ENCODE measurements at places on chromosomes 6 and 20. TPM values are rescaled to one million over a fixed set of nuclear protein-coding genes. Genes with fewer than 3 reads are reported as not detected.

LST1 gene
- total RNA-seq: 0.29 TPM

C6orf15 gene
- total RNA-seq: not detected

TCP11 gene
- 0.07 TPM for total RNA-seq

HCK gene
- total RNA-seq: not detected

TRIM38 gene
- 12.3 TPM for total RNA-seq

BTN2A1 gene
- total RNA-seq: 11.3 TPM

ID4 gene
- 0.13 TPM for total RNA-seq

OR2H2 gene
- total RNA-seq: not detected

ZNF391 gene
- 0.53 TPM for total RNA-seq

ETV7 gene
- 0.14 TPM for total RNA-seq

ARFRP1 gene
- 25.3 TPM for total RNA-seq

IL17A gene
- total RNA-seq: not detected

DLL1 gene
- total RNA-seq: 1.2 TPM

PROKR2 gene
- not detected for total RNA-seq

IL17F gene
- not detected for total RNA-seq

ULBP3 gene
- 19.4 TPM for total RNA-seq

RAB44 gene
- total RNA-seq: under 0.01 TPM

SYS1 gene
- total RNA-seq: 19.3 TPM

ARMC12 gene
- 0.13 TPM for total RNA-seq

BICRAL gene
- 7.1 TPM for total RNA-seq

TFAP2D gene
- not detected for total RNA-seq

ACSS2 gene
- total RNA-seq: 55.2 TPM

ZNF311 gene
- 0.66 TPM for total RNA-seq

PBOV1 gene
- total RNA-seq: not detected

FOXQ1 gene
- under 0.01 TPM for total RNA-seq

FAM217A gene
- not detected for total RNA-seq

XKR7 gene
- total RNA-seq: not detected

ZBTB12 gene
- total RNA-seq: 1.1 TPM

PHIP gene
- 56.1 TPM for total RNA-seq

HCRTR2 gene
- total RNA-seq: not detected
